Epithelial cell of prostate (primary cell): ENCODE measurements at places on chromosomes 11 and 22.

DNA sequence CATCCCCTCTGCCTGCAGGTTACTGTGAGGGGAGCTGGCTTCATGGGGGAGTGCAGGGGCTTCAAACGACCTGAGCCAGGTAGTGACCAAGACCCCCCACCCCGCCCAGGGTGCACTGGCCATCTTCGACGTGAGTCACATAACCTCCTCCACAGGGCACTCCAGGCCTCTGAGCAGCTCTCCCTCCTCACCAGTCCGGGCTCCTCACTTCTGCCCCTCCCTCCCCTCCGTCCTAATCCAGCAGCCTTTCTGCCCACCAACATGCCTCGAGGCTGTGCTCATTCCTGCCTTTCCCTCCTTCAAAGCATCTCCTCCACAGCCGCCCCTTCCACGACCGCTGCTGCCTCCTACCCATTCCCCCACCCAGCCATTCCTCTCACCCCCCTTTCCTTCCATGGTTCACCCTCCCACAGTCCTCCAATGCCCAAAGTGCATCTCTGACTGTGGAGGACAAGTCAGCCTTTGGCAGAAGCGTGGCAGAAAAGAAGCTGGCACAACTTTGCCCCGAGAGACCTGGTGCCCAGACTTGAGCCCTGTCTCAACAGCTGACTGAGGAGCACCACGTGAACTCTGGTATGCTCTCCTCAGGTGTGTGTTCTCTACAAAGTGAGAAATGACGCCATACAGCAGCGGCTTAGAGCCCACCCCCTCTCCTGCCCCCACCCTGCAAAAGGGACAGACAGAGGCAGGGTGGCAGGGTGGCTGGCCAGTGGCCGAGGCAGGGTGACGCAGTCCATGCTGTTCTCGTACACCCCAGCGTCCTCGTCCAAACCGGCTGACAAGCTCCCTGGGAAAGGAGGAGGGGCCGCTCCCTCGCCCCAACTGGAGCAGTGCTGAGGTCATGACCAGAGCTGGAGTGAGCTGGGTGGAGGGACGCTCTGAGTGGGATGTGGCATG is 30.4 kb downstream of the OPCML start:
- DNase-seq = no peak

DNA sequence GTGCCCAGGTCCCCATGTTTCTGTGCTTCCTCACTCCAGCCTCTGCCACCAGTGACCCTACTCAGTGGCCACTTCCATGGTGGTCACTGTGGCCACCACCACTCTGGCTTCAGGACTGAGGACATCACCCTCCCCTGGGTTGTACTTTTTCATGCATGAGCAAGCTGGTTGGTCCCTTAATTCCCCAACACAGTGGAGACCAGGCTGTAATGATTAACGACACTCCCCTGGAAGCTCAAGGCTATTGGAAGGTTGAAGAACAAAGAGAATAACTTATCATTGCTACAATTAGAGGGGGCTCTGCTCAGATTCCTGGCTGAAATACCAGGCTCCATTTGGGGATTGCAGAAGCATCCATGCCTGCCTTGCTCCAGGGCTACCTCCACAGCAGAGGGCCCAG is 10.5 kb downstream of the PLAAT4 start:
- no peak for DNase-seq

DNA sequence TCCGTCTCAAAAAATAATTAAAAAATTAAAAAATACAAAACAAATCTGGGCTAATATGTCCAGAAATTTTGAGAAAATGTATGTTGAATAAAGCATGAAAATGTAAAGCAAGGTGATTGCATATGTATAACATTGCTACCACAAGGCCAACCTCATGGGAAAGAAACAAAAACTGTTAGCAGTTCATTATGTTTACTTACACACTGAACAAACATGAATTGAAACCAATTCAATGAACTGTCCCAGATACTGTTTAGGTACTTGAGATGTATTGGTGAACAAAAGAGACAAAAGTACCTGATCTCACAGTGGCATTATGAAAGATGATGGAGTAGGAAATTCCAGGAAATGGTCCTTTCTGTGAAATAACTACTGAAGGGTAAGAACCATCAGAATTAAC is 43.8 kb upstream of the IGLL5 start:
- DNase-seq = no peak

- DNase-seq = no peak
These were observed 84.8 kb downstream of the ST3GAL4 start for GRCh38 chr11:126440276-126440675.

GRCh38 chr11:86162239-86162638 is 82.3 kb upstream of the EED start:
- DNase-seq = no peak

DNA sequence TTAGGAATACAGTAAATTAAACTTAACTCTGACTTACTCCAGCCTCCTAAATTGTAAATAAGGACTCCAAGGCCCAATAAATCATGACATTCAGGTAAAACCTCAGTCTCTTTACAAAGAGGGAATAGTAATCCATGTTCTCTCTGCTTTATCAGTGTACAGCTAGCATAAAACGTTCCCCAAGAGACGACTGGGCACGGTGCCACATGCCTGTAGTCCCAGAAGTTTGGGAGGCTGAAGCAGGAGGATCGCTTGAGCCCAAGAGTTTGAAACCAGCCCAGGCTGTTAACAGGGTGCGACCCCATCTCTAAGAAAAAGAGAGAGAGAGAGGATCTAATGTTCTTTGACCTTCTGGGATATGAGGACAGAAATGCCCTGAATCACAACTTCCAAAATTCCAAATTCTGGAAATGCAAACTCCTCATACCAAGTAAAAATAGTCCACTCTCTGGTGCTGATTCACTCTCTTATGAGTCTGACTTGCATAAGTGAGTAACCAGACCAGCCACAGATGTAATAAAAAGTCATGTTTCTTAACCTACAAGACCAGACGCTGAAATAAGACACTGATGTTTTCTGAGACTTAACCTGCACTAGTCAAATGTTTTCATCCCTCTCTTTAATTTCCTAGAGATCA is 25.5 kb downstream of the NNMT start:
- DNase-seq = peak; percentile 66

DNA sequence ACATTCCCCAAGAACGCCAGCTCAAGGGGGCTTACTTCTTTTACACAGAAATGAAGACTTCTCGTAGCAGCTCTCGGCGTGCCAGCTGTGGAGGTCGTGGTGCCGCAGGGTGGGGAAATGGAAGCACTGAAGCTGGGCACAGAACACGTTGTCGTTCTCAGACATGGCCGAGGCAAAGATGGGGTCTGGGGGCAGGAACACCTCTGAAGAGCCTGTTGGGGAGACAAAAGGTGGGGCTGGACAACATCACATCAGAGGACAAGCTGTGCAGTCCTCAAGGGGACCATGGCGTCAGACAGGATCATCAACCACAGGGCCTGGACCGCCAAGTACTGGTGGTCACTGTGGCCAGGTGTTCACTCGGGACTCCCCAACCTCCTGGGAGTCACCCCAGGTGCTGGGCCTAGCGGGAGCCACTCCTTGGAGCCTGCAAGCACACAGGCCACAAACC is 65.2 kb downstream of the DGCR2 start:
- no peak for DNase-seq

DNA sequence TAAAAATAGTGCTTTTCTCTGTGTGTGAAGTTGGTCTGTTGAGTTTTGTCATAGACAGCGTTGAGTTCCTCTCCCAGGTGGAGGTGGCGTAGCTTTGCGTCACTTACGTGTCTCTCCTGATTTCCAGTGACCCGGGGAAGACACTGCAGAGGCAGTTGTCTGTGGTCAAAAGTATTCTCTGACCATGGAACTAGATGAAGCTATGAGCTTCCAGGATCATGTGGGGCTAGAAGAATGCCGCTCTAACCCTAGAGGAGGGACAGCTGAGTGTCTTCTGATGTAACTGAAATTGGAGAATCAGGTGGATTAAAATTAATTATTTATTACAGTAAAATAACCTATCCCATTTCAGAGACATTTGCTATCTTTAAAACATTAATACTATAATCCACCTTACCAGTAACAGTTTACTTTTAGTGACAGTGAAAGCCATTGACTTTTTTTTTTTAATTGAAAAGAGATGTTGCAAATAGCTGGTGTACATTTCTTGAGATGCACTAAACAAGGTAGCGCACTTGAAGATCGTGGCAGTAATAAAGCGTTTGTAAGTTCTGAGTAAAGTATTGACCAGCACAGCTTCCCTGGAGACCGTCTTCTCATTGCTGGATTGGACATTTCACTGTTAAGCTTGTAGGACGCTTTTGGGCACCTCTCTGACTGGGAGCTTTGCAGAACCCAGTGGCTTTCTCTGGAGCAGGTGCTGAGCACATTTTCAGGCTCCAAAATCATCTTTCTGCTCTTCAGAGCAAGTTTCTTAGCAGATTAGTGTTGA is 9.7 kb downstream of the CAT start:
- no peak for DNase-seq

- no peak for DNase-seq
These were observed 76.7 kb downstream of the BMAL1 start for GRCh38 chr11:13354335-13354734.
